ENCODE measurements at places on chromosomes 3 and 15.

DNA sequence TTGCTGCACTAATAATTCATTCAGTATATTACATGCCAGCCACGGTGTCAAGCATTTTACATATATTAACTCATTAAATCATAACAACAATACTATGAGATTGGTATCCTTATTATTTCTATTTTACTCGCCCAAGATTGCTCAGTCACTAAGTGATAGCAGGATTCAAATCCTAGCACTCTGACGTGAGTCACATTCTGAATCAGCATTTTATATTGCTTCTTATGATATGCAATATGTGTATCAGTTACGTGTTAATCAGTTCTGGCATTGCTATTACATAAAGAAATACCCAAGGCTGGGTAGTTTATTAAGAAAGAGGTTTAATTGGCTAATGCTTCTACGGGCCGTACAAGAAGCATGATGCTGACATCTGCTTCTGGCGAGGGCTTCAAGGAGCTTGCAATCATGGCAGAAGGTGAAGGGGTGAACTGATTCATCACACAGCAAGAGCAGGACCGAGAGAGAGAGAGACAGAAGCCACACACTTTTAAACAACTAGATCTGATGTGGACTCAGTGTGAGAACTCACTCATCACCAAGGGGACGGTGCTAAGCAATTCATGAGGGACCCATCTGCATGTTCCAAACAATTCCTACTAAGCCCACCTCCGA, 166.5 kb upstream of the TMCO5A start:
- no peak for DNase-seq

GRCh38 chr15:89419370-89419984, 76.9 kb downstream of the RHCG start:
- peak; percentile 17 for DNase-seq

GRCh38 chr3:20837676-20838302, 651.8 kb upstream of the SGO1 start:
- no peak for DNase-seq

GRCh38 chr15:60708684-60709083, 229.7 kb upstream of the ICE2 start:
- no peak for DNase-seq

GRCh38 chr3:159884661-159885402, 103.8 kb upstream of the IL12A start:
- DNase-seq = no peak

GRCh38 chr15:80866936-80867335, 87.8 kb downstream of the CEMIP start:
- DNase-seq = no peak

- DNase-seq = no peak
Observed at GRCh38 chr15:76056931-76057330, 2.9 kb upstream of the TMEM266 start.

- DNase-seq = no peak
Observed at GRCh38 chr3:159185443-159186050, 383.7 kb downstream of the MFSD1 start.

- no peak for DNase-seq
Observed at GRCh38 chr15:42062284-42062806, 32.0 kb downstream of the PLA2G4D start.

- DNase-seq = no peak
Observed at GRCh38 chr15:74783808-74784175, 1.9 kb downstream of the CSK start.

DNA sequence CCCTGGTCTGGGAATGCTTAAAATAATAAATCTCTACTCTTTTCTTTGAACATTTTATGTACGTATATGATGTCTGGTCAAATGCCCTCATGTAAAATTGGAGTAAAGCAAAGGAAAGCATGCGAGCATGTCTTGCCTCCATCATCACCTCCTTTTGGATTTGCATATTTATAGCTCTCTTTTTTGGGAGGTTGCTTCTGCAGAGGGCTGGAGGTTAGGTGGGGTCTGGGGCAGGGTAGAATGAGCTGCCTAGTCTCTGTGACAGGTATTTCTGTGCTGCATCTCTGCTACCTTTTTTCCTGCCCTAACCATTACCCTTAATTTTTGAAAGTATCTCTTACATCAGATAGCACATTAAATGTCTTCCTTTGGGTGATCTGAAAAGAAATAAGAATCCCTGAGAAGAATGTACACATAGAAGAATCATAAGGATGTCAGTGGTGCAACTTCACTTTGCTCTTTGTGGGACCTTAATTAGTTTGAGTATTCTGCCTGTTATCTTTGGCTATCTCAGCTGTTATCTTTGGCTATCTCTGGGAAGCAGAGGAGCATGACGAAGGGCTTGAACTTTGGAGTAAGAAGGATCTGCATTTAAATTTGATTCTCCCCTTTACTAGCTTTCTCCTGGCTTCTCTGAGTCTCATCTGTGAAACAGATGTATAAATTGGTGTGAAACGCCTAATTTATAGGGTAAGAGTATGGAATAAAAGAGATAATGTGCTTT, 40.2 kb downstream of the PPM1L start:
- no peak for DNase-seq

DNA sequence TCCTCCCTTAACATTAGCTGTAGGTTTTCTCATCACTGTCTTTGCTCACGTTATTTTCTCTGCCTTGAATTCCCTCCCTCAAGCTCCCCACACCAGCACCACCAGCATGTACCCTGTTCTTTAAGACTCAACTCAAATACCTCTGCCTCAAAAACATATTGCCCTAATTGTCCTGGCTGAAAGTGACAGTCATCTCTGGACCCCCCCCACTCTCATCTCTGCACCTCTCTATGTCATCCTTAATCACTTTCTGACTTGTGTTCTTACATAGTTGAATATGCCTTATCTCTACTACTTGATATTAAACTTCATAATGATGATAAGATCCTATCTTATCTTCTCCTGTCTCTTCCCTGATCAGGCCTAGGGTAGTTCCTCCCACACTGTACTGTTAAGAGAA, 345.2 kb upstream of the TPRG1 start:
- no peak for DNase-seq

- peak; percentile 26 for DNase-seq
Observed at GRCh38 chr3:126679318-126679751, 24.4 kb upstream of the TXNRD3 start.

- DNase-seq = no peak
Observed at GRCh38 chr3:112688819-112689218, 47.9 kb upstream of the CCDC80 start.

GRCh38 chr3:65641045-65641444, 397.7 kb downstream of the MAGI1 start:
- DNase-seq = no peak

DNA sequence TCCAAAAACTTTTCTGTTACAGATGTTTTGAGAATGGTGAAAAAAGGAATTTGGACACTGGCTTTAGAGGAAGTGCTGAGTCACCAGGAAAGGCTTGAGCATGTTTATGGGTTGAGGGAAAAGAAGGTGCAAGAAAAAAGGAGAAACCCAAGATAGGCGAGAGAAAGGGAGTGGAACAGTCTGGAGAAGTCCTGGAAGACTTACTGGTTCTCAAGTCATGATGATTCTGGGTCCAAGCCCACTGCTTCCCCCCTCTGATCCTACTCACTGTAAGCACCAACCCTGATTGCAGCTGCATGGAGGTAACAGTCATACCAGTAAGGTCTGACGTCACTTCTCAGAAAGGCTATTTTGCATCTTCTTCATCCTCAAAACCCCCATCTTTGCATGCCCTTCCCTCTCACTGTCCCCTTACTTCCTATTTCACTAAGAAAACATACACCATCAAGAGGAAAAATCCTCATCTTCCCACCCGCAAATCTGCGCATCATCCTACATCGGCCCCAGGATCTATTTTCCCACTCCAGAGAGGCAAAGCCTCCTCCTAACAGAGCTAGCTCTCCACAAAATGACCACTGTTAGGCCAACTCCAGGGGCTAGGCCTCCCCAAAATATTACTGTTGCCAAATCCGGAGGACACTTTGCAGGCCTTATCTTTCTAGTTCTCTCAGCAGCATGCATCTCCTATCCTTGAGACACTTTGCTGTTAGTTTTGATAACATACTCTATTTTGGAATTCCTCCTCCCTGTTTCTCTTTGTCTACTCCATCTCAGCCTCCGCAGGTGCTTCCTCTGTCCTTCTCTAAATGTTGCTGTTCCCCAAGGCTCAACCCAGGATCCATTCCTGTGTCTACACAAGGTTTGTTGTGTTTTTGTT, 3.2 kb upstream of the ATP13A3 start:
- DNase-seq = no peak

GRCh38 chr3:81545572-81545971, 215.9 kb downstream of the GBE1 start:
- no peak for DNase-seq

GRCh38 chr15:66993874-66994696, 71.3 kb upstream of the SMAD3 start:
- no peak for DNase-seq

DNA sequence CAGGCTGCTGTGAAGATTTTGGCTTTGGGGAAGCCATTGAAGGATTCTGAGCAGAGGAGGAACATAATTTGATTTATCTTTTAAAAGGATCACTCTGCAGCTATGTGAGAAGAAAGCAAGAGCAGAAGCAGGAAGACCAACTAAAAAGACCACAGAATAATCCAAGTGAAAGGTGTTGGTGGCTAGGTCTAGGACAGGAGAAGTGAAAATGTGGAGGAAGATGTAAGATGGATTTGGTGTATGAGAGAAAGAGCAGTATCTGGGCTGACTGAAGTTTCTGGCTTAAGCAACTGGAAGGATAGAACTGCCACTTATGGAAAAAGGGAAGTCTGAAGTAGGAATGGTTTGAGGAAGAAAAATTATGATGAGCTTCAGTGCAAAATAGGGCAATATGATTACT, 62.0 kb downstream of the SFMBT1 start:
- DNase-seq = no peak

- no peak for DNase-seq
Observed at GRCh38 chr15:25501828-25502446, 63.1 kb upstream of the UBE3A start.

GRCh38 chr15:88323976-88324740, 67.6 kb upstream of the NTRK3 start:
- DNase-seq = no peak

GRCh38 chr15:42820811-42821210, 83.9 kb upstream of the CDAN1 start:
- no peak for DNase-seq

GRCh38 chr3:97691354-97691753, 73.2 kb upstream of the ARL6 start:
- DNase-seq = no peak

- DNase-seq = no peak
Observed at GRCh38 chr15:64158363-64159134, 4.3 kb downstream of the PPIB start.

- DNase-seq = no peak
Observed at GRCh38 chr3:16606398-16606797, 1.2 kb upstream of the DAZL start.

- DNase-seq = no peak
Observed at GRCh38 chr3:69305011-69305410, 80.9 kb downstream of the FRMD4B start.

- DNase-seq = no peak
Observed at GRCh38 chr3:129016356-129016719, 15.2 kb downstream of the EFCC1 start.

GRCh38 chr3:30766522-30766921, 127.9 kb downstream of the GADL1 start:
- DNase-seq = no peak

- no peak for DNase-seq
Observed at GRCh38 chr3:14806641-14807263, 12.0 kb upstream of the FGD5 start.

- DNase-seq = no peak
Observed at GRCh38 chr3:14371573-14372474, 30.6 kb upstream of the SLC6A6 start.

DNA sequence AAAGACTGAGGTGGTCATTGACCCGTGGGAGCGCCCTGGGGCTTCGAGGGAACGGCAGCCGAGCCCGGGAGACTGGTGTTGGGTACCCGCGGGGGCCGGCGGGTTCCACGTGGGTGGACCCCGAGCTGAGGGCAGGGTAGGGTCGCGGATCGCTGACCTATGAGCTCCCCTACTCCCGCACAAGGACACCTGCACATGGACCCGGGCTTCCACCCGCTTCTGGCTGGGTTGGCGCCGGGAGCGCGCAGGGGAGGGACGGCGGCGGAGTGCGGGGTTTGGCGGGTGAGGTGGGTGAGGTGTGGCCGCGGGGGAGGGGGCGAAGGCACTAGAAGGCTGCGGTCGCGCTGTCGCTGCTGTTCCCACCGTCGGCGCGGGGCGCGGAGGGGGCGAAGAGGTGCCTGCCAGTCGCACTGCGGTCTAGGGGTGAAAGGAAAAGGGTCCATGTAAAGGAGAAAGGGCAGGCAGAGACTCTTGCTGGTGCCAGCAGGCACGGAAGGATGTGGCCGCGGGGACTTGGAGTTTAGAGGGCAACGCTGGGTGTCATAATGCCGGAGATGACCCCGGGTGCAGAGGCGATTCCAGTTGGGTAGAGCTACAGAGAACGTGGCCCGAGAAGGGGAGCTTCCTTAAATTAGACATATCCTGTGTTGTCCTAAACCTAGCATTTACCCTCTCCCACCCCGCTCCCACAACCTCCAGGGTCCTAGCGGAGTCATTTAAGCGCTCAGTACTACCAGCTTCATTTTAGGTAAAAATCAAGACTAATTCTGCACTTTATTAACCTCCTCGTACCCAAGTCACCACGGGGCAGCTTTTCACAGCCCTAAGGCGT, 245.9 kb upstream of the TOPAZ1 start:
- no peak for DNase-seq

GRCh38 chr15:64739156-64739555, 36.2 kb downstream of the RBPMS2 start:
- no peak for DNase-seq

DNA sequence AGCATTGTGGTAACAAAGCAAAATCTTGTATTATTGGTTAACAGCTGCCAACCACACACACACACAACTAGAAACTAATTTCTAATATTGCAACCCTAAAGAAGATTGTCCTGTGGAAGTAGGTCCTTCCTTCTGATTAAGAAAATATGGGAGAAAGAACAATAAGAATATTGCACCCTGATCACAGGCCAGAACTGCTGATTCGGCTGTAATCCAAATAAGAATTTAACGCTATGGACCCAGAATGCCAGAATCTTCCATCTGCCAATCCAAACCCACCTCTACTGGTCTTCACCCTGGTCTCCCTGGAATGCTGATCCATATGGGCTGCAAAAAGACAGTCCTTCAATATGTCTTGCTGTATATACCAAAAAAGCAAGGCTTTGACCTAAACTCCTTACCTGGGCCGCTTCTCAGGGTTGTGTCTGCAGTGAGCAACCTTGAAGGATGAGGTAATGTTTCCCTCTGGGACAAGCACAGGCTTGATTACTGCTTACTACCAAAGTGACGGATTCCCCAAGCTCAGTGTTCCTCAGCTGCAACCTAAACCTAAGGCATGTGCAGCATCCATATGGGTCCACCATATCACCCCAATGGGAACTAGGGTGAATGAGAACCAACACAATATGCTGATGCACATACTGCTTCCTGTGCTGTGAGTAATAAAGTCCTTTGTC, 8.0 kb downstream of the CCDC14 start:
- DNase-seq = no peak

GRCh38 chr3:150727653-150728502, 24.2 kb upstream of the ERICH6 start:
- no peak for DNase-seq

DNA sequence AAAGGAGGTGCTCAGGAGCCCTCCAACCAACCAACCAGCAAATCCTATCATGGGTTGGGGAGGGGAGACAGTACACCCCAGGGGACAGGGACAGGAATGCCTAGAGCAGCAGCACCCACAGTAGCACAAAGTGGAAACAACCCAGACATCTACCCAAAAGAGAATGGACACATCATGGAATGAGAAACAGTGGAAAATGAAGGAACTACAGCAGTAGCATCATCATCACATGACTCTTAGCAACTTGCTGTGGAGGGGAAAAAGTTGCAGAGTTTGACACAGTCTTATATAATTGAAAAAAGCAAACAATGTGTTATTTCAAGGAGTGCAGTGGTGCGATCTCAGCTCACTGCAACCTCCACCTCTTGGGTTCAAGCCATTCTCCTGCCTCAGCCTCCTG, 11.0 kb downstream of the C3orf22 start:
- DNase-seq = no peak

All from nucleus accumbens (tissue), 56 donors.